ENCODE measurements at places on chromosomes 12 and 14.

GRCh38 chr14:102085948-102086708 lies 716 bp downstream of the HSP90AA1 start:
- no peak for DNase-seq

- DNase-seq, result no peak
These were observed 1.4 kb upstream of the GABARAPL1 start for GRCh38 chr12:10211101-10211939.

- no peak for DNase-seq
These were observed 180.2 kb downstream of the TSPAN9 start for GRCh38 chr12:3257411-3257810.

GRCh38 chr12:4151362-4152121 lies 122.0 kb upstream of the CCND2 start:
- DNase-seq, result no peak

DNA sequence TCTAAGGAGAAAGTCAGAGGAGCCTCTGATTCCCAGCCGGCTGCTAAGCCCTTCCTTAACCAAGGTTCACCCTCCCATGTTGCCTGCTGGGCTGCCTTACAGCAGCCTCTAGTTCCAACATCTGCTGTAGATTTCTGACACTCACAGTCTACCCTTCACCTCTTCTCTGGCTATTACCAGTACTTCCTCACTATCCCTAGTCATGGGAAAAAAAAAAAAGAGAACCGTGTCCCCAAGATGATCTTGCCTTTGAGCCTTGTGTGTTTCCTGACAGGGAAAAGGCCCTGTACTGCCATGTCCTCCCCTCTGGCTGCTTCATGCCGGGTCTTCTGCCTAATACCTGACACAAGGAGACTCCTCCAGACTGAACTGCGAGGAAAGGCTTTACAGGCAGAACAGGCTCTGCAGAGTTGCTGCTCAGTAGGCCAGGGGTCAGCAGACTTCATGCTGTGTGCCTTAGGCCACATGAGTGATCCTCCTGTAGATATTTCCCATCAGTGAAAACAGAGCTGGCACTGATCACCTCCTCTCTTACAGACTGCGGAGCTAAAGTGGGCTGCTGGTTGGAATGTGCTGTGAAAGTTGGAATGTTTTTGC lies 46.8 kb downstream of the PRKCH start:
- DNase-seq, result no peak

DNA sequence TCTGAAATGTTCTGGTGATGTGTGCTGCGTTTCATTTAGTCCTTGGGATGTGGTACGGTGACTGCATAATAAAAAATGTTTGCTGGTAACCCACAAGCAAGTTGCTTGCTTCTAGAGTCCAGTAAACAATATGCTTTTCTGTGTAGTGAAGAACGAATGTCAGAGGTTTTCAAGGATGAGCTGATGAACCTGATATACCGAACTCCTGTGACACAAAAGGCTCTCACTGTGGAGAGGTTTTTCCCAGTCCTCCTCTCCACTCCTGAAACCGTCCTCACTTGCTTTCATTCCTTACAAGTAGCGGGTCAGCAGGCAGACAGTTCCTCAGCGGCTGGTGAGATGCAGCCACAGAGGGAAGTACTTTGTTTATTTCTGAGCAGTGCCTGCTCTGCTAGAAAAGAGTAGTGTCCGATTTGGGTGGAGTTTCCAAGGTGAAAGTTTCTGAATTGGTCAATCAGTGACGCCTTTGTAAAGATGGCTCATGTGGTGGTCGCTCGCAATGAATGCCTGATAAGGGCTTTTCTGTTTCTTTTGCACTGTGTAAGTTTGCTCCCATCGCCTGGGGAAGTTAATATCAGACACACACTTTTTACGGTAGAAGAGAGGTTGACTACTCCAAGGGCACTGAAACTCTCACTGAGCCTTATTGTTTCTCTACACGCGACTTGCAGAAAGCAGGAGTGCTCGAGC lies 3.0 kb downstream of the ETV6 start:
- DNase-seq, result no peak

DNA sequence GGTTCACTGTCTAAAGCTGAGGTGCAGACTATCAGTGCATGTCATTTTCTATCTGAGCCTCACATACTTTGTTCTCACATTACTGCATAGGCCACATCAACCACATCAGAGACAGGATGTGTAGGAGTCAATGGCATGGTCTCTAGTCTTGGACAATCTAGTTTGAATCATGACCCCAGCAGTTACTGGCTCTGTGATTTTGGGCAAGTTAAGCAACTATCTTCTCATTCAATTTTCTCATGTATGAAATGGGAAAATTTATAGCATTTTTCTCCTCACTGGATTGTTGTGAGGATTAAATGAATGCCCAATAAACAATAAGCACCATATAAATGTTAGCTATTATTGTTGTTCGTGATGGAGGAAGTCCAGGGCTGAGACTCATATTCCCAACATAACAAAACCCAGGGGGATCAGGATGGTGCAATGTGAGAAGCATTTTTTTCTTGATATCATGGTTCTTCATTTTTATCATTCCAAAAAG lies 432.6 kb downstream of the LRIG3 start:
- DNase-seq, result no peak

- no peak for DNase-seq
These were observed 279.5 kb downstream of the DPF3 start for GRCh38 chr14:72614365-72614764.

DNA sequence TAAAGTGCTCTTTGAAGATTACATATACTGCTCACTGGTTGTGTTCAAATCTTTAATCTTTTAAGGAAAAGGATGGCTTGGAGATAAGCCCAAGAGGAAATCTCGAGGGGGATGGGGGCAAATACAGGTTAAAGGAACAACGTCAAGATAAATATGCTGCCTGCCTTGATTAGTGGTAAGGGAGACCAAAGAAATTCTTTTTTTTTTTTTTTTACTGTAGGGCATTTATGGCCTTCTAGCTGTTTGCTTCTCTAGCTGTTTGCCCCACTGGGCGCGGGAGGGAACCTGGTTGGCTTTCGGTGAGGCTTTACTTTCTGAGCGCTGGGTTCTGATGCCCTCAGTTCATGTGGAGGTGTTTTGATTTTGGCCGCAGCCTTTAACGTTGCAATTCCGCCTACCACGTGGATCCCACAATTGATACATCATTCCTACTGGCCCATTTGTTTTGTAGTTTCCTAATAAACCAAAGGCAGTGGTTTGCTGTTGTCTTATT lies 5.7 kb downstream of the CCND2 start:
- DNase-seq, result no peak

GRCh38 chr12:16530268-16530850 lies 75.6 kb downstream of the LMO3 start:
- DNase-seq, result no peak

- no peak for DNase-seq
These were observed 73.7 kb downstream of the BBS10 start for GRCh38 chr12:76274420-76275083.

DNA sequence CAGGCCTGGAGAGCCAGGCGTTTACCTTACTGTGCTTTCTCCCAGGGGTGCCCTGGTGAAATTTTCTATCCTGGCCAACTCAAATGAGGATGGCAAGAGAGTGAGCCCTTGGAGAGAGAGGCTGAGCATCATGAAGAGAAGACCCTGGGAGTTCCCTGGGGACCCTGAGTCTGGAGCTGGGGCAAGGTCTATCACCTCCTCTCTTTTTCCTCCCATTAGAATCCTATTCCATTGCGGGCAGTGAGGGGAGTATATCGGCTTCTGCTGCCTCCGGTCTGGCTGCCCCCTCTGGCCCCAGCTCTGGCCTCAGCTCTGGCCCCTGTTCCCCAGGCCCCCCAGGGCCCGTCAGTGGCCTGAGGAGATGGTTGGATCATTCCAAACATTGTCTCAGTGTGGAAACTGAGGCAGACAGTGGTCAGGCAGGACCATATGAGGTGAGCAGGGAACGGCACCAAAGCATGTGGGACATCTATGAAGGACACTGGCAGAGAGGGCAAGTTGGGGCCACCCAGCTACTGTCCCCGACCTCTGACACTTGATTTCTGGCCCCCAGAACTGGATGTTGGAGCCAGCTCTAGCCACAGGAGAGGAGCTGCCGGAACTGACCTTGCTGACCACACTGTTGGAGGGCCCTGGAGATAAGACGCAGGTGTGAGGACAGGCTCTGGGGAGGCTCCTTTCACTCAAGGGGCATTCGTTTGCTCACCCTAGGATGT lies 1.6 kb downstream of the ARHGEF25 start:
- DNase-seq, result no peak

DNA sequence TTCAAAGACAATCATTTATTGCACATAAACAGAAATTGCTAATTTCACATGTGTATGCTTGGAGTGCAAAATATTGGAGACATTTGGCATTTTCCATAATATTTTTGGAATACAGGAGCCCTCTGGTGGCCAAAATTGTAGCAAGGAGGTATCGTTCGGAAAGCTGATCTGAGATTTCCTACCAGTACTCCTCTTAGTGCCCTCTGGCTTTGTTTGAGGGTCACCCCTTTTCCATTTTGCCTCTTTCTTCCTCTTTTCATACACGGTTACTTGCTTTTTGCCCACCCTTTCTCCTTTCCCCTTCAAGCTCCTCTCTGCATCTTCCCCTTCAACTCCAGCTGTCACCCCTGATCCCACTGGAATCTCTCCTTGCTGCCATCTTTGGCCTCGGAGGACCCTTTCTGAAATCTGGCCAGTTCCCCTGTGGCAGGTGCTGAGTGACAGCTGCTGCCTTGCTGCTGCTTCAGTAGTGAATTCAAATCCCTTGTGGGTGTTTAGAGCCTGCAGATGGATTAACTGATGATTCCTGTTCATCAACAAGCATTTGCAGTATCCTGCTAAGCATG lies 164.6 kb upstream of the PARP11 start:
- DNase-seq, result peak; percentile 51

DNA sequence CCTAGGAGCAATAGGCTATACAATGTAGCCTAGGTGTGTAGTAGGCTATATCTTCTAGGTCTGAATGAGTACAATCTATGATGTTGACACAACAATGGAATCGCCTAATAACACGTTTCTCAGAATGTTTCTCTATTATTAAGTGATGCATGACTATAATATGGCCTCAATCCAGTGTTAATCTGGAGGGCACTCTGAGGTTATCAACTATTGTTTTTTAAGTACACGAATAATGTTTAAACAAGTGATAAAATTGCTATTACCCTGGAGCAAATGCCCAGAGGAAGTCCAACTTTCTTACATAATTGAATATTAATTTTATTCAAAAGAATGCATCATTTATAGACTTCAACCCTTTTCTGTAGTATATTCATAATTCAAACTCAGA lies 16.4 kb upstream of the CNIH1 start:
- no peak for DNase-seq

- DNase-seq, result no peak
These were observed 25.0 kb downstream of the DAD1 start for GRCh38 chr14:22563987-22564386.

- DNase-seq, result no peak
These were observed 2.1 kb downstream of the SLC8B1 start for GRCh38 chr12:113332688-113333417.

GRCh38 chr14:44453433-44454171 lies 53.5 kb downstream of the FSCB start:
- DNase-seq, result no peak

GRCh38 chr12:75754698-75755097 lies 243.3 kb upstream of the KRR1 start:
- DNase-seq, result no peak

GRCh38 chr12:91111366-91112325 lies at the start of gene LUM:
LUM (minus strand) TSS chr12:91111494; CDS start chr12:91108979, 2,515 bp downstream.
- no peak for DNase-seq

- DNase-seq, result no peak
These were observed 9.2 kb downstream of the ARHGEF25 start for GRCh38 chr12:57620245-57620935.

DNA sequence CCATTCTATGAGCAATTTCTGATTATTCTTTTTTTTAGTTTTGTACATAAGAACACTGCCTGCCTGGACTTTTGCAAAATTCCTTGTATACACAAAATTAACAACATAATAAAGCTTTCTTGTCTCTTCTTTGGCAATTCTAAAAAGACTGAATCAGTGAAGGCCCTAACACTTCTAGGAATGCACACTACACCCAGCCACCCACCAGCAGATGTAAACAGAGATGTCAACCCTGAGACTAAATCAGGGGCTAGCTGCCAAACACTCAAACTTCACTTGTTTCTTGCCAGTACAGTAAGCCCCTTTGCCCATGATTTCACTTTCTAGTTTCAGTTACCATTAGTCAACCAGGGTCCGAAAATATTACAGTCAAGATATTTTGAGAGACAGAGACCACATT lies 15.5 kb downstream of the DCAF5 start:
- DNase-seq, result no peak

DNA sequence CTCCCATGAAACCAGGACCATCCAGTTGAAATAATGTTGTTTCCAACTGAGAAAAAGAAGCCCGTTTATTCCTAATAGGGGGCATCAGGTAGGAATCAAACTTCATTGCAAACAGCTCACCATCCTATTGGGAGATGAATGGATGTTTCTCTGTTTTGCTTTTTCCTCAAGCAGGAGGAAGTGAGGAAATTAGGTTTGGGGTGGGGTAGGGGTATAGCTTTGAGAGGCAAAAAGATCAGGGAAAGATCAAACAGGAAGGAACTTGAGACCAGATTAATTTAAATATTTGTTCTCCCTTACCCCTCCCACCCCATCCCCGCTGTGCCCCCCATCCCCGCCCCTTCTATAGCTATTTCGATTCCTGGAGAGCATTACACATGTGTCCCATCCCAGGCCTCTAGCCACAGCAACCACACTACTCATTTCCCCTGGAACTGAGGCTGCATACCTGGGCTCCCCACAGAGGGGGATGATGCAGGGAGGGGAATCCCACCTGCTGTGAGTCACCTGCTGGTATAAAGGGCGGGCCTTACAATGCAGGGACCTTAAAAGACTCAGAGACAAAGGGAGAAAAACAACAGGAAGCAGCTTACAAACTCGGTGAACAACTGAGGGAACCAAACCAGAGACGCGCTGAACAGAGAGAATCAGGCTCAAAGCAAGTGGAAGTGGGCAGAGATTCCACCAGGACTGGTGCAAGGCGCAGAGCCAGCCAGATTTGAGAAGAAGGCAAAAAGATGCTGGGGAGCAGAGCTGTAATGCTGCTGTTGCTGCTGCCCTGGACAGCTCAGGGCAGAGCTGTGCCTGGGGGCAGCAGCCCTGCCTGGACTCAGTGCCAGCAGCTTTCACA lies at the start of gene IL23A:
TSS of gene IL23A (plus strand) at position 577 of the 850 bp plus-strand sequence. CDS start at position 738, 161 bp downstream.
- DNase-seq, result no peak

DNA sequence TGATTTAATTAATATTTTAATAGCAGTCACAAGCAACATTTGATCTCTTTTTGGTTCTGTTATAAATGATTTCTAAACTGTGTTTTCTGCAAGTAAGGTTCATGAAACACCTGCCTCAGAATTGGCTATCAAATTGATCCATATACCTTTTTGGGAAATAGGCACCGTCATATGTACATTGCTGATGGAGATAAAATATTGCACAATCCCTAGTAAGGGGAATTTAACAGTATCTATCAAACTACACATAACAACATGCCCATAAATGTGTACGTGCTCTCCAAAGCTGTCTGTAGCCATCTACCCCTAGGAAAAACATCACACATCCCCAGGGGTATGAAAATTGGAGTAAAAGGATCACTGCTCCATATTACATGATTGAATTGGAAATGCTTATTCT lies 167.3 kb upstream of the CPNE8 start:
- no peak for DNase-seq

GRCh38 chr14:65565948-65566347 lies 153.4 kb downstream of the FUT8 start:
- DNase-seq, result no peak

All from D721Med (cell line).